ENCODE measurements at places on chromosomes 1 and 21. TPM values are rescaled to one million over a fixed set of nuclear protein-coding genes. Genes with fewer than 3 reads are reported as not detected.

Gene ERO1B
- 10.5 TPM for total RNA-seq

- DNase-seq, result no peak
Measured at GRCh38 chr1:201826830-201827229, 2.1 kb upstream of the IPO9 start.

GRCh38 chr1:231236208-231236591 is 4.8 kb upstream of the GNPAT start:
- DNase-seq, result no peak

- DNase-seq, result no peak
Measured at GRCh38 chr1:71743862-71744261, 538.5 kb downstream of the NEGR1 start.

Data from posterior vena cava (tissue), 2 donors.